Activated CD8-positive, alpha-beta T cell treated with anti-CD3 and anti-CD28 coated beads for 36 hours (primary cell): ENCODE measurements at places on chromosomes 16 and 17. TPM values are rescaled to one million over a fixed set of nuclear protein-coding genes. Genes with fewer than 3 reads are reported as not detected.
A peak's percentile ranks its signal among the peaks of the same experiment; 100 is the strongest.

DNA sequence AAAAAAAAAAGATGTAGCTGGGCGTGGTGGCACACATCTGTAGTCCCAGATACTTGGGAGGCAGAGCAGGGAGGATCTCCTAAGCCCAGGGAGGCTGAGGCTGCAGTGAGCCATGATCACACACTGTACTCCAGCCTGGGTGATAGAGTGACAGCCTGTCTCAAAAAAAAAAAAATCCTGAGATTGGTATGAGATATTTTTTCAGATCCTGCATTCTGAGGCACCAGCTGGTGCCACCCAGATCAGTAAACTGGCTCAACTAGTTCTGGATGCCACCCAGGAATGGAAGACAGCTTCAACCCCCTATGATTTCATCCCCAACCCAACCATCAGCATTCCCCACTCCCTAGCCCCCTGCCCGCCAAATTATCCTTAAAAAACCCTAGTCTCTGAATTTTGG is 7.1 kb upstream of the GJC1 start:
- DNase-seq = no peak

Gene TSPAN10
- total RNA-seq = 0.18 TPM

DNA sequence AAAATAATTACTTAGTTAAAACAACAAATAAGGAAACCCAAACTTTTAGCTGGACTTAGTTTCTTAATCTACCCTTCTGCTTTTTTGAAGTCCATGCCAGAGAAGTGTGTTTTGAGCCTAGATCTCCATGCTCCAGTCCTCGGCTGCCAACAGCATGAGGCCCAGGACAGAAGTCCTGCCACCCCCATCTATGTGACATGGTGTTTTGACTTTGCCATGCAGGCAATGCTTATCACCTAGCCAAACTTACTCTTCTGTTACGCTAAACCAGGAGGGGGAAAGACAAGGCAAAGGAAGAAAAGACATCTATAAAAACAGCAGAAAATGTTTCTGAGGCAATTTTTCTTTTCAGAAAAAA is 119.5 kb downstream of the PARN start:
- DNase-seq = no peak

DNA sequence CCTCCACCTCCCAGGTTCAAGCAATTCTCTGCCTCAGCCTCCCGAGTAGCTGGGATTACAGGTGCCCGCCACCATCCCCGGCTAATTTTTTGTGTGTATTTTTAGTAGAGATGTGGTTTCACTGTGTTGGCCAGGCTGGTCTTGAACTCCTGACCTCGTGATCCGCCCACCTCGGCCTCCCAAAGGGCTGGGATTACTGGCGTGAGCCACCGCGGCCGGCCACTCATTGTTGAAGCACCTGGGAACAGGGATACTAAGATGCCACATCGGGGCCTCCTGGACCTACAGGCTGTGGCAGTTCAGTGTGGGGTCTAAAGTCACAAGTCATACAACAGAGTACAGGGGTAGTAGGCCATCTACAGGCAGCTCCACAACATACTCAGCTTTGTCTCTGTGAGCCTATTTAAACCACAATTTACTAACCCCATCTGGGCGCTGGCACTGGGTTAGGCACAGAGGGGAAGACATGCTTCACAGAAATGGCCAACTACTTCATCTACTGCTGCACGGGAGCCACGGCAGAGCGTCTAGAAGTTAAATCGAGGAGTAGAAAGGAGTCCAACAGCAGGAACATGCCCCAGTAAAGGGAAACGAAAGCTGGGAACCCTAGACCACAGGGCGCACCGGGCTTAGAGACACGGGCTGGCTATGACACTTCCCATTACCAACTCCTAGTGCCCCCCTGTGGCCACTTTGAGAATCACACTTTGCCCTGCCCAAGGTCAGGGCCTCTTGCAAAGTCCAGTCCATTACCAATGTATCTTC is 4.3 kb downstream of the VAMP2 start:
- peak; percentile 94 for DNase-seq

DNA sequence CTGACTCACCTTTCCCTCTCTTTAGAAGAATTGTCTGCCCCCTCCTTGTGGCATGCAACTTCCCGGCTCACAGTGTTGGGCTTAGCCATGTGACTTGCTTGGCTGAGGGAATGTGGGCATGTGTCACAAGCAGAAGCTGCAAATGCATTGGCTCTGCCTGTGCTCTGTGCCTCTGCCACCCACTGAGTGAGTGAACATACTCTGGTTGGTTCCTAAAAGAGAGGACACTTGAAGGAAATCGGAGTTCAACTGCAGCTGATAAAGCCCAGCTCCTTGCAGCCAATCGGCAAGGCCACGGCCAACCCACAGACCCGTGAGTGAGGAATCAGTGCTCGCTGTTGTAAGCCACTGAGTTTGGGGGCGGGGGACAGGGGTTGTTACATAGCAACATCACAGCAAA is 10.9 kb upstream of the GINS2 start:
- DNase-seq = no peak

GRCh38 chr17:73098919-73099318 is 6.4 kb upstream of the SLC39A11 start:
- no peak for DNase-seq

GRCh38 chr17:15657868-15658267 is 26.2 kb downstream of the TRIM16 start:
- no peak for DNase-seq

- DNase-seq = no peak
Measured at GRCh38 chr17:34173241-34173640, 81.8 kb upstream of the CCL2 start.

Gene TRAPPC2L
- total RNA-seq = 61.9 TPM

- DNase-seq = no peak
Measured at GRCh38 chr16:81513204-81514040, 68.8 kb downstream of the CMIP start.

- DNase-seq = no peak
Measured at GRCh38 chr17:53273126-53273525, 549.6 kb upstream of the KIF2B start.

DNA sequence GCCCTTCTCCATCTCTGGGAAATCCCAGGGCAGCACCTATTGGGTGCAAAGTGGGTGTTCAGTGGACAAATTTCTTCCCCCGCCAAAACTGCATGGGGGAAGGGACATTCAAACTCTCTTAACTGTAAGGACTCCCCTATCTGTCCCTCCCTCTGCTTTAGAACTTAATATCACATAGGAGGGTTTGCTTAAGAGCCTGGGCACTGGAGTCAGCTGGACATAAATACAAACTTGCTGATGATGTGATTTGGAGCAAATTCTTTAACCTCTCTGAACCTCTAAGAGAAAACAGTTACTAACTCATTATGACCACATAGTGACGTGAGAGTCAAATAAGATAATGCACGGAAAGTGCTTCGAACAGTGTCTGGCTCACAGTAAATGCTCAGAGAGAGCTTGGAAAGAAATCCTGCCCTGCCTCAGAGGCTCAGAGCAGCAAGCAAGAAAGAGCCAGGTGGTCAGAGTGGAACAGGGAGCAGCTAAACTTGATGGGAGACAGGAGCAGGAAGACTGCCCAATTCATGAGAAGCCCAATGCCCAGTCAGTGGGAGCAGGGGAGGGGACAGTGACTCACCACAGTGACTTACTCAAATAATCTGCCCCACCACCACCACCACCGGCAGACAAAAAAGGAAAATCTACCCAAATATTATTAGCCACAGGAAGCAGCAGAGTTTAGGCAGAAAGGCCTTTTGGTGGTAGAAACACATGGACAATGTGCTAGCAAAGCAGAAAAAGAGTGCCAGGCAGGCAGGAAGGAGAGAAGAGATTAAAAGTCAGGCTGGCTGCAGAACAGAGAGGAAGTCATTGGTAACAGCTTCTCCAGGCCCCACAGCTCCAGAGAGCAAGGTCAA is 23.9 kb upstream of the CCL1 start:
- DNase-seq = peak; percentile 26

Gene ZACN
- 2.3 TPM for total RNA-seq

Gene ZP2
- not detected for total RNA-seq

GRCh38 chr16:1030473-1030901 is 42.1 kb upstream of the SSTR5 start:
- DNase-seq = no peak

Gene HYDIN
- not detected for total RNA-seq

DNA sequence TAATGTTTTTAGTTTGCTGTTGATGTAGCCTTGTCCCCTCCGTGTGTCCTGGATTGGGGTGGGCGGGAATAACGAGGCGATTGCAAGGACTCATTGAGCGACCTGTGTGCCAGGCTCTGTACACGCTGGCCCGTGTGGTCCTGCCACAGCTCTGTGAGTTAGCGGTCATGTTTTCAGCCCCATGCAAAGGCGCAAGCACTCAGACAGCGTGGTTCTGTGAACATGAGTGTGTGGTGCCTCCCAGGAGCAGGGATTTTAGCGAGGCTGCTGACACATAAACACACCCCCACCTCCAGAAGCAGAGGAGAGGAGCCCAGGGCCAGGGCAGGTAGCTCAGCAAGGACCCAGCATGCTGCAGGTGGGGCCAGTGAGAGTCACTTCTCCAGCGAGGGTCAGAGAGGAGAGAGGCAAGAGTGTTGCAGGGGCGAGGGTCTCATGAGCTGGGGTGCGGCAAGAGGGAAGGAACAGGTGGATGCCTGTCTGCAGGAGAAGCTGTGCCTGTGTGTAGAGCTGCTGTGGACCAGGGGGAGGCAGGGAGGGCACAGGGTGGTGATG is 115.3 kb downstream of the OR1D5 start:
- DNase-seq = no peak

Gene NAE1
- total RNA-seq = 123 TPM

DNA sequence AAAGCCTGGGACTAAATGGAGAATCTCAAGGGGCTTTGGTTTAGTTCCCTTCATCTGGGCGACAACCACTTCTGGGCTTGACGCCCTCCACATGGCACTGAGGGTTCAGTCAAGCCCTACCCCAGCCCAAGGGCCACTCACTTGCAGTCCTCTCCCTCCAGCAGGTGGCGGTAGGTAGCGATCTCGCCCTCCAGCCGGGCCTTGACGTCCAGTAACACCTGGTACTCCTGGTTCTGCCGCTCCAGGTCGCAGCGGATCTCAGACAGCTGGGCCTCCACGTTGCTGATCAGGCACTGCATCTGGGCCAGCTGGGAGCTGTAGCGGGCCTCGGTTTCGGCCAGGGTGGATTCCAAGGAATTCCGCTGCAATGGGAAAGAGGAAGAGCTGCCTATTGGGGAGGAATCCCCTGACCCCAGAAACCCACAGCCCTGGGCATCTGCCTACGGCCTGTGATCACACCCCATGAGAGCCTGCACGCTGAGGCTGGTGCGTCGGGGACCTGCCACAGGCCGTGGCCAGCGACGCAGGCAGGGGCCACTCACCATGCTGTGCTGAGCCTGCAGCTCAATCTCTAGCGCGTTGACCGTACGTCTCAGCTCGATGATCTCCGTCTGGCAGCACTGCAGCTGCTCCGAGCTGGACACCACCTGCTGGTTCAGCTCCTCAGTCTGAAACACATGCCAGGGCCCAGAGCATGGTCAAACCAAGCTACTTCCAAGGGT is 2.7 kb downstream of the KRT36 start:
- DNase-seq = peak; percentile 61

Gene ESRP2
- 0.65 TPM for total RNA-seq

GRCh38 chr16:3431779-3432219 is 11.5 kb downstream of the ZNF597 start:
- DNase-seq = peak; percentile 81

DNA sequence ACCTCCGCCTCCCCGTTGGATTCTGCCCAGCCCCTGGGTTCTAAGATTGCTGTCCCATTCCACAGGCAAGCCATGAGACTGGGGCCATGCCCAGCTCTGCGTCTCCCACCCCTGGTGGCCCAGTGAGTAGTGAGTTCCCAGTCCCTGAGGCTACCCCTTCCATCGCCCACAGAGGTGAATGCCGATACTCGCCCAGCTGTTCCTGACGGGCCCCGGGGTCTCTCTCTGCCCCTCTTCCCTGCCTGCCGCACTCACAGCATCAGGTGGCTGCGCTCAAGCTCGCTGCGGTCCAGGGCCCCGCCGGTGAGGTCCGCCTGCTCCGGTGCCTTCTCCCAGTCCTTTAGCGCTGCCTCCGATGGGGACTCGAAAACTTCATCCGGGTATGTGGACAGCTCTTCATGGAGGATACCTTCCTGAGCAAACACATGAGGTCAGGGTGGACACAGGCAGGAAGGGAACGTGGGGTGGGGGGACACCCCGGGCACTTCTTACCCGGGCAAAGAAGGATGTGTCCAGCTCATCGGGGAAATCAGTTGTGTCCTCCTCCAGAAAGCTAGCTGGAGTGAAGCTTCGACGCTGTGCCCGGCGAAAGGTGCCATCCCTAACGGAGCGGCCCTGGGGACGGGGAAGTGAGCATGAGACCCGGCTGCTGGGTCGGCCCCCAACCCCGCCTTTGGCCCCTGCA is 8.8 kb downstream of the SNRNP25 start:
- DNase-seq = no peak

DNA sequence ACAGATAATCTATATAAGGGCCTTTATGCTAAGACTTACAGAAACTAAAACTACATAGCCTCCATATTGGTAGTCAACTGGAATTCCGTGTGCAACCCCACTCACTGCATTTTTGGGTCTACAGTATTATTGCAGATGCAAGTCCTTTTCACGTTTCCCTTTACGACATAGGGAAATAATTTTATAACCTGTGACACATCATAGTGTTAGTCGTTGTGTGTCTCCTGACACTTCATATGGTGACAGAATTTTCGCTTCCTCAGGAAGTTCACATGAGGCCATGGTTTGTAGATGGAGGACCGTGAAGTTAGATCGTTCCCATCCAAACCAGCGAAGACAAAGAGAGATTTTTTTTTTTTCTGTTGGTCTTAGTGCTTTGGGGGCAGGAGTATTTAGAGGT is 15.7 kb upstream of the MRC2 start:
- no peak for DNase-seq

- DNase-seq = no peak
Measured at GRCh38 chr17:42555122-42555622, 2.4 kb downstream of the HSD17B1 start.

GRCh38 chr16:19102187-19102872 is 11.4 kb upstream of the ITPRIPL2 start:
- no peak for DNase-seq

DNA sequence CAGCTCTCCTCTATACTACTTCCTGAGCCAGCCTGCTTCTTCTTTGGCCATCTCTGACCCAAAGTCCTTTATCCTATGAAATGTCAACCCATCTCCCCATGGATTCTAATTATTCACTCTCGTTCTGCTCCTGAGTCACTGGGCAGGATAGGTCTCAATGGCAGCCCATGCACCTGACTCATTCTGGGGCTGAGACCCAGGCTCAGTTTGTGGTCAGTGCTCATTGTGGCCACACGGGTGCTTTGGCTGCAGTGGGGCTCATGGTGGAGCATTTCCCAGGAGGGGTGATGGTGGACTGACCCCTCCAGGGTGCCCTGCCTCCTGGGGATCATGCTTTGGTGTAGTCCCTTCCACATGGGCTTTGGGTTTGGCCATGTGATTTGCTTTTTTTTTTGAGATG is 154.8 kb upstream of the WSCD1 start:
- no peak for DNase-seq

DNA sequence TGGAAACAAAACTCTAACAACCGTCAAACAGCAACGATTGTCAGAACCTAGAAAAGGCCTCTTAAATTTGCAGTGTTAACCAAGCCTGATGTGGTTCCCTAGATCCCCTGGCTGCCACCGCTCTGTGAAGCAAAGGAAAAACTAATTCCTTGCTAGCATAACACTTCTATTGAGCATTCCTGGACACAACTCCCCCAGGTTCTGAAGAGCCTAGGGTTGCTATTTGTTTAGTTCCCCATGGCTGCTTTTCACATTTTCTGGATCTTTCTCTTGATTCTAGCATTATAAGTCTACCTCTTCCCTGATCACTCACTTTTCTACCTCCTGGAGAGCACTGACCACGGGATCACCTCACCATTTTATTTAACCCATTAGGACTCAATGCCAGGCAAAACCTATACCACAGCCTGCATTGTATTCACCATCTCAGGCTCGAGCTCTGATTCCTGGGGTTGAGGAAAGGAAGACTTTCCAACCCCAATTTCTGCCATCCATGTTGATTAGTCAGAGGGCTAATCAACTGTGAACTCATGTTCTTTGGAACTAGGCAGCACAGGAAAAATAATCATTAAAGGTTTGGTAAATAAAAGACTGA is 692 bp upstream of the KCNJ16 start:
- DNase-seq = no peak
